ENCODE measurements at places on chromosomes 6 and 20.

DNA sequence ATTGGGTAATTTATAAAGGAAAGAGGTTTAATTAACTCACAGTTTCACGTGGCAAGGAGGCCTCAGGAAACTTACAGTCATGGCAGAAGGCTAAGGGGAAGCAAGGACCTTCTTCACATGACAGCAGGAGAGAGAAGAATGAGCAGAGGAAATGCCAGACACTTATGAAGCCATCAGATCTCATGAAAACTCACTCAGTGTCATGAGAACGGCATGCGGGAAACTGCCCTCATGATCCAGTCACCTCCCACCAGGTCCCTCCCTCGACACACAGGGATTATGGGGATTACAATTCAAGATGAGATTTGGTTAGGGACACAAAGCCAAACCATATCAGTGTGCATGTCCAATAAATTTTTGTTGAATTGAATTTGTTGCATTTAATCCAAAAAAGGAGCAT lies 52.0 kb downstream of the ECT2L start:
- DNase-seq, result no peak

- no peak for DNase-seq
Observed at GRCh38 chr6:16688436-16688835, 72.8 kb downstream of the ATXN1 start.

DNA sequence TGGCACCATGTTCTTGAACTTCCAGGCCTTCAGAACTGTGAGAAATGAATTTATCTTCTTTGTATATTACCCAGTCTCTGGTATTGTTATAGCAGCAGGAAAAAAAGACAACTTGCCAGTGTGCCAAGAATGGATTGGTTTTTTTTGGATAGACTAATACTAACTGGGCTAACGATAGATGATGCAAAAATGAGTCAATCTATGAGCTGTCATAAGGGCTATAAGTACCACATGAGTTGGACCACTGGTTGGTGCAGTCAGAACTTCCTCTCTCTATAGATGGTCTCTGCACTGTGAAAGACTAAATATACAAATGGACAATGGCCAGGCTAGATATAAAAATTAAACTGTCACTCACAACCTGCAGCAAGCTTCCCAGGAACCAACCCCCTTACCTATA lies 87.6 kb upstream of the COL21A1 start:
- DNase-seq, result no peak

- DNase-seq, result no peak
Observed at GRCh38 chr20:36110994-36111393, 43.5 kb upstream of the EPB41L1 start.

DNA sequence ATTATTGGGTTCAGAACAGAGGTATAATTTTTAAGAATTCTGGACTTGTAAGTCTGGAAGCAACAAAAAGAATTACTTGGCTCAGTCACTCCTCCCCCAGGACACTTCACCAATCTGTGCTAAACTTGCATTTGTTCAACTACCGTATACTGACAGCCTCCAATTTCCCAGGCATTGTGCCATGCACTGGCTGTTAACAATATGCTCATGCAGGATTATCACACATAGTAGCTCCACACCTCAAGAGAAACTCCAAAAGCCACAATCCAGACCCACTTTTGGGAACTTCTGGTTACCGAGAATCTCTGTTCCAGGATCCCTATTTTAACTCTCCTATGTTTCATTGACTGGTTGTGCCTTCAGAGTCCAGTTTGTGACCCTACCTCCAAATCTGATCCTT lies 7.7 kb downstream of the ADGRF1 start:
- DNase-seq, result no peak

DNA sequence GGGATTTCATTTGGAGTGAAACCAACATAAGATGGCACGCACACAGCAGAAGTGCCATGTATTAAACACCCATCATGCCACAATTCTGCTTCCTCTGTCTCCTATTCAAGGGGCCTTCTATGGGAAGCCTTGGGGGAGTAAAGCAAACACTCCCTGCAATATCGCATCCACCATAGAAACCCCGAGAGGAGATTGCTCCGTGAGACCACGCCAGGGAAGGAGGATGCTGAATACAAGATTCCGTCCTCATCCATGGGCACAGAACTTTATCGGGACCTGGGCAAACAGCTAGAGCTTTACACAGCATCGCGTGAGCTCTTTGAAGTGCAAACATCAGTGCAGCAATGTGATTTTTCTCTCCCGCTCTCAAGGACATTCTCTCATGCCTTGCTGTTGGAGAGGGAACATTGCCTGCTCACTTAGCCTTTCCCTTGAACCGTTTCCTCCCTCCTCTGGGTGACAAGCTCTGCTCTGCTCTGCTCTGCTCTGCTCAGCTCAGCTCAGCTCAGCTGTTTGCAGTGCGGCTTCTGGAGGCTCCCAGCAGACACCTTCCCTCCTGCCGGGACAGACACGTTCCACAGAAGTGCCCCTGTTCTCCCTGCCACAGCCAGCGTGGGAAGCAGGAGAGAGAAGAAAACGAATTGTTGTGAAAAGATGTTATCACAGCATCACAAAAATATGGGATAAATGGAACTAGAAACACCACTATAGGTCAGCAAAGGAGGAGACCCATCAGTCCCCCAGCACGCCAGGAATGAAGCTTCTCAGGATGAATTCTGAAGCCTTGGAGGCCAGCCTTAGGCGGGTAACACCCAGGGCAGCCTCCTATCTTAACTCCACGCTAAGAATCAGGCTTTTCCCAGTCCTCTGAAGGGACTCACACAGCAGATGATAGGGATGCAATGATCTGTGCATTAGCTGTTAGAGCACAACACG lies 48.2 kb downstream of the RNASET2 start:
- DNase-seq, result no peak

DNA sequence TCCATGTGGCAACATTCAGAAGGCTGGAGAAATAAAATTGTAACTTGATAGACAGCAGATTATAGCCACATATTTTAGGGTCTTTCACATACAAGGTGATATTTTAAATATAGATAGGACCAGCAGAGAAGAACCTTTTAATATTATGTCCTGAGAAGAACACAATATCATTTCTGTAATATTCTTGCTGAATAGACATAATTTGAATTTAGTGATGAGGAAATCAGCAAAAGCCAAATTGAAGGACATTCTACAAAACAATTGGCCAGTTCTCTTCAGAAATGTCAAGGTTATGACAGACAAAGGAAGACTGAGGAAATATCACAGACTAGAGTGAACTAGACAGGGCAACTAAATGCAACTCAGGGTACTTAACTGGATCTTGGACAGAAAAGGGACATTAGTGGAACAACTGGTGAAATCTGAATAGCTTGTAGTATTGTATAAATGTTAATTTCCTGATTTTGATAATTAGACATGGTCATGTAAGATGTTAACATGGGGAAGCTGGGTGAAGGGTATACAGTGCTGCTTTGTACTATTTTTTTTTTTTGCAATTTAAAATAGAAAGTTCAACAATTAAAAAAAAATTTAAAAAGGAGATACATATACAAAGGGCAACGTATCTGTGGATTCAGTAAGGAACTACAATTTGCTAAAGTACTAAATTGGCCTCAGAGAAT lies 134.5 kb upstream of the SIM1 start:
- no peak for DNase-seq

- no peak for DNase-seq
Observed at GRCh38 chr6:47064274-47064673, 22.1 kb upstream of the ADGRF1 start.

- no peak for DNase-seq
Observed at GRCh38 chr6:133948472-133948871, 4.6 kb upstream of the TBPL1 start.

DNA sequence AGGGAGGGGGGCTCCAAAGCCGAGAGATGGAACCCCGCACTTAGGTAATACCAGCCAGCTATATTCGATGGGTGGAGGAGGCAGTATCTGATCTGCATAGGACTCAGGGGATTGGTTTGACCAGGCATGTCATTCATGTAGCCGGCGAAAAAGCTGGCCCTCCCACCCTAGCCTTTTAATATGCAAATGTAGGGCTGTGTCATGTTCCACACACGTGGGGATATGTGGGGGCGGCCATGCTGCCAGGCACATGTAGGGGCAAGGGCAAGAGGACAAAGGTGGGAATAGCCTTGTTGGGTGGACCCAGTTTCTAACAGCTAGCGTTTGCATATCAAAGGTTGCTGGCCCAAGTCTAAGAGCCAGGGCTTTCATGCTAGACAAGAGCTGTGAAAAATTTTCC lies 39.1 kb upstream of the DDR1 start:
- DNase-seq, result no peak

DNA sequence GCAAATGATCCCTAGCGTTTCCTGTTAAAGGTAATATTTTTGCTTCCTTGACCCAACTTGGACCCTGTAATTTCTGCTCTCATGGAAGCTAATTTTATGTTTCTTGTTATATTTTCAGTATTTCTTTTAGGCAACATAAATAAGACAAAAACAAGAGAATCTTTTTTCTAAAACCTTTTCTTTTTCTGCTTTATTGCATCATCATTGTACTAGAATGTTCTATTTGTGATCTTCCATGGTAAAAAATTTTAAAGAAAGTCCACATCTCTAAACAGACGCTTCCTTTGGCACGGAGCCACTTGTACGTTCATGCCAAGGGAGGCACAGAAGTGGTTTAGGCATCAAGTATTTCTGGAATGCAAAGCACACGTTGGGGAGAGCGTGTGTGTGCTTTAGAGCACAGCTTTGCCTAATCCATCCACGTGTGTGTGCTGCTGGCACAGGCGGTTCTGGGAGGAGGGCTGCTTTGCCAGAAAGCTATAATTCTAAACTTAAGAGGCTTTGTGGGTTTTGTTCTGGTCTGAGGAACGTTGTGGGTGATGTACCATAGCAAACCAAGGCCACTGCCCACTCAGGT lies 98.3 kb downstream of the SASH1 start:
- DNase-seq, result peak; percentile 96

DNA sequence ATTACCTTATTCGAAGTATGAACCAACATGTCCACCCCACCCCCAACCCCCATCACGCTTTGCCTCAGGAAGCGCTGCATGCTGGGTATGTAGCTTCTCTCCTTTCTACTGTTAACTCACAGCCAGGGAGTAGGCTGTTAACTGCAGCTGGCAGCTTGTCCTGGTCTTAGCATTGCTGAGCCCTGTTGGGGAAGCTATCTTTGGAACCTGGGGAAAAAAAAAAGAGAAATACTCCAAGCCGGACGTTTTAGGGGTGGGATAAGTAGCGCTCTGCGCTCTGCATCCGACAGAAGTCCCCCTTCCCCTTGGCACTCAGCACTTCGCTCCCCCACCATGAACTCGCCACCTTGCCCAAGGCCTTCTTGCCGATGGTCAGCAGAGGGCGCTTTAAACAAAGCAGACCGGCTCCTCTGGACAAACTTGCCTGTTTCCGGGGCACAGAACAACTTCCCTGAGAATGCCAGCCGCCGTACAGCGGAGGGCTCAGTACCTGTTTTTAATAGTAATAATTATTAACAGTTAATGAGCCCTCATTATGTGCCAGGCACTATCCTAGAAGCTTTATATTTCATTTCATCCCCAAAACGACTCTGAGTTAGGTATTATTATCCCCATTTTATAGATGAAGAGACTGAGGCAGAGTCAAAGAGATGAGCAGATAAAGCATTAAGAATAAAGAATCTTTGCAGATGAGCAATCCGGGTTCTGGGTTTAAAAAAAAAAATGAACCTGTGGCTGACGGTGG lies 35.2 kb upstream of the MDFI start:
- DNase-seq, result peak; percentile 38

Data from AG09309 (cell line).